ENCODE measurements at places on chromosomes 3 and 15. TPM values are rescaled to one million over a fixed set of nuclear protein-coding genes. Genes with fewer than 3 reads are reported as not detected.

ACKR2 gene
- total RNA-seq = not detected

UBXN7 gene
- total RNA-seq = 21.9 TPM

GLDN gene
- total RNA-seq = not detected

BBX gene
- 53.5 TPM for total RNA-seq

NRROS gene
- 4.8 TPM for total RNA-seq

PPP2R3A gene
- total RNA-seq = 7.5 TPM

NOP10 gene
- total RNA-seq = 186 TPM

LRRC31 gene
- not detected for total RNA-seq

DLL4 gene
- 43.9 TPM for total RNA-seq
